ENCODE measurements at places on chromosomes 3 and 15.

DNA sequence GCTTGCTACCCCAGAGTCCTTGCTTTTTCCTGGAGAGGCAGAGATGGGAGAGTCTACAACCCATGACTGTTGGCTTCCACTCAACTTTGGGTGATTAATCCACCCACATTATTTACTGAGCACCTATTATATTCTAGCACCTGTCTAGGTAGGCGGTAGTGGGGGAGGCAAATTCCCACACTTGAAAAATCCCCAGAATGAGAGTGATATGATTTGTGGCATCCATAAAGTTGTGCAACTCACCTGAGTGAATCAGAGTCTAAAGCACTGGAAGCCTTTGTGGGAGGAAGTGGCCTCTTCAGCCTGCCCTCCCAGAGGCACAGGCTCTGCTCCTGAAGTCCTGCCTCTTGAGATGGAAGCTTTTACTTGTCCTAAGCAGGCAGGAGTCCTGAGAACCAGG, 40.4 kb upstream of the CTNNB1 start:
- no peak for DNase-seq

- no peak for DNase-seq
Measured at GRCh38 chr3:40597441-40597840, 72.7 kb downstream of the ZNF621 start.

GRCh38 chr3:42032693-42033349, 58.3 kb upstream of the TRAK1 start:
- DNase-seq: peak; percentile 99

- peak; percentile 28 for DNase-seq
Measured at GRCh38 chr3:123508178-123508577, 59.3 kb upstream of the ADCY5 start.

DNA sequence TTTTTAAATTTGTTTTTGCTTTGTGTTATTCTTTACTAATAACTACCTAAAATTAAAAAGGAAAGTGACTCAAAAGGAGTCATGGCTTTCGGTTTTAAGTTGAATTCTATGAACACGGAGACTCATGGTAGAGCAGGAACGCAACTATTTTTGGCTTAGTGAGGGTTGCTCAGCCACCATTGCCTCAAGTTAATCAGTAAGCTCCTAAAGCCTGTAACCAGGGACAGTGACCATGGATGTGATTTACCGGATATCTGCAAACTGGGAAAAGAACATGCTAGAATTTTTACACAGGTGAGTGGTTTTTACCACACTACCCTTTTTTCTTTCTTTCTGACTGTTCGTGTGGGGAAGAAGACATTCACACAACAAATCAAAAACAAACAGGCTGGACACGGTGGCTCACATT, 11.8 kb downstream of the SLC12A8 start:
- no peak for DNase-seq

GRCh38 chr3:102189541-102189940, 245.3 kb upstream of the ZPLD1 start:
- no peak for DNase-seq

GRCh38 chr3:153591561-153592245, 429.7 kb downstream of the RAP2B start:
- DNase-seq: peak; percentile 2

Measured in fibroblast of villous mesenchyme (primary cell).